Stimulated activated CD8-positive, alpha-beta memory T cell treated with anti-CD3 and anti-CD28 coated beads, Interleukin-15, amount 100 ng/mL, for 24 hours (primary cell): ENCODE measurements at places on chromosomes 7 and 10.

GRCh38 chr10:134247-135131 lies 766 bp upstream of the ZMYND11 start:
- DNase-seq: peak; percentile 21

DNA sequence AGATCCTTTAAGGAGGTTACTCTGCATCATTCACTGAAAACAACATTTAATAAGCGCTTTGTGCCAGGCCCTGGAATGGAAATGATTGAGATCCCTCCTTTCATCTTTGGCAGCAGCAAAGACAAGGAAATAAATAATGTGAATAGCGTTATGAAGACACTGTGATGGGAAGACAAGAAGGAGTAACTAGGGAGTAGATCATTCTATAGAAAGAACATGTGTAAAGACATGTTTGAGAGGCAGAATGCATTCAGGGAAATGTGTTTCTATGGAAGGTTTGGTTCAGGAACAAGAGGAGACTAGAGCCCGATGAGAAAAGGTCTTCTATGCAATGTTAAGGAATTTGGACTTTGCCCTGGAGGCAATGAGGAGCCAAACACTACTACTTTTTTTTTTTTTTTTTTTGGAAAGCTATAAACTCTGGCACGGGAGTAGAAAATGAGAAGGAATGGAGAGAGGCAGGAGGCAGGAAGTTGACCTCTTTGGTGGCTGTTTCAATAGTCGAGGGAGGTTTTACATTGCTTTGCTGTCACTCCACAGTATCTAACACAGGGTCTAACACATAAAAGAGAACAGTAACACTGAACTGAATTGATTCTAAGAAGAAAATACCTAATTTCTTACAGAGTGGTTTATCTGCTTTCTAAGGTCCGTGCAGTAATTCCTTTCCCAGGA lies 44.9 kb downstream of the SMURF1 start:
- no peak for DNase-seq

DNA sequence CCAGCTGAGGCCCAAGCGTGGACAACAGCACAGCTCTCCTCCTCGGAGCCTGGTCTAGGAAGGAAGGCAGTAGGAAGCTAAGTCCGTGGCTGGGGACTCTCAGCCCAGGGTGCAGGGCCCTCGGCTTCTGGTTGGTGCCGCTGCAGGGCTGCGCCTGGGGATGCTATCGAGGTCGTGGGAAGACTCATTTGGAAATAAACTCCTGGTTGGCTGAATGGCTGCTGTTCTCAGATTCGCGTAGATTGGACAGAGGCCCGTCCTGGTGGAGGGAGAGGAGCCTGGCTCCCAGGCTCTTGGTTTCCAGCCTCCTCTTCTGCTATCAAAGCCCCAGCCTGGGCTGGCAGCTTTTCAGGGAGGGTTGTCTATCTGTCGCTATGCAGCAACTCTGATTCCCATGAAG lies 152.6 kb upstream of the FZD8 start:
- no peak for DNase-seq

- no peak for DNase-seq
Observed at GRCh38 chr7:76515999-76516443, 5.7 kb downstream of the UPK3B start.

GRCh38 chr10:71697938-71698709 lies 21.5 kb downstream of the C10orf105 start:
- no peak for DNase-seq

GRCh38 chr10:125093199-125093973 lies 67.0 kb downstream of the CTBP2 start:
- DNase-seq: no peak

- no peak for DNase-seq
Observed at GRCh38 chr10:19532411-19532810, 283.8 kb upstream of the PLXDC2 start.

GRCh38 chr10:91788527-91788926 lies 9.7 kb upstream of the TNKS2 start:
- no peak for DNase-seq

DNA sequence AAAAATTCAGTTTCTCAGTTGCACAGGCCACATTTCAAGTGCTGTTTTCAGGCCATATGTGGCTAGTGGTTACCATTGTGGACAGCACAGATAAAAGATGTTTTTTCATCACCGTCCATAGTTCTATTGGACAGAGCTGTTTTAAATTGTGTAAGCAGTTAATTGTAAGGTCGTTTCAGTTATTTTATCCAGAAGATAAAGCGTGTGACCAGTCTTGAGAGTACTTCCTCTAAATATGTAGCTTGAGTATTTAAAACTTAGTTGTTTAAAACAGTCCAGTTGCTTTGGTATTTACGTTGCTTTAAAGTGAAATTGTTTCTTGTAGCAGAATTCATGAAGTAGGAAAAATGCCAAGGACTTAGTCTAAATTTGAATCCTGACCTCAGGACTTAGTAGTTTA lies 66.9 kb downstream of the ZNRF2 start:
- DNase-seq: no peak

GRCh38 chr7:41744161-41744560 lies 41.3 kb upstream of the INHBA start:
- DNase-seq: no peak

- DNase-seq: no peak
Observed at GRCh38 chr7:140526214-140526613, 46.9 kb upstream of the MKRN1 start.

DNA sequence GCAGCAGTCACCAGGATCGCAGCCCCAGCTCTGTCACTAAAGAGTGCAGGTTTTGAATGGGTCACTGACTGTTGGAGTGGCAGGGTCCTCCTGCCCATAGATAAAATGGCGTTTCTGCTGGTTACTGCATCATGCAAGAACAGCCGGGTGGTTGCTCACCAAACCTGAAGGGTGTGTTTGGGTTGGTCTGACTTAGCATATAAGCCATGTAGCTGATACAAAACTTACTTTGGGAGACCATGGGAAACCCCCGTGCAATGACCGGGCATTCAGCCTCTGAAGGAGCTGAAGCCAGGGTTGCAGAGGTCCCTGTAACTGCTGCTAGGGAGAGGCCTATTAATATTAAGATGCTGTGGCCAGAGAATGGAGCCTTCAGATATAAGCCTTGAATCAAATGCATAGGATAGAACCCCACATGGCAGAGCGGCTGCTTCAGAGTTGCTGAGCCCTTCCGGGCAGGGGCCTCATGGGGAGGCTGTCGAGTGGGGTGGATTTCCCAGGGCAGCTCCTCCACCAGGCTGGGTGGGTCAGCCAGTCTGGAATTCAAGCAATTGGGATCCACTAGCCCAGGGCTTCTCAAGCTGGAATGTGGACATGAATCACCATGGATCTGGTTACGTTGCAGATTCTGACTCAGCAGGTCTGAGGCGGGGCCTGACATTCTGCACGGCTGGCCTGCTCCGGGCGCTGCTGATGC lies 70.9 kb upstream of the CTBP2 start:
- no peak for DNase-seq

GRCh38 chr7:130226333-130226732 lies 18.7 kb downstream of the SSMEM1 start:
- DNase-seq: no peak

DNA sequence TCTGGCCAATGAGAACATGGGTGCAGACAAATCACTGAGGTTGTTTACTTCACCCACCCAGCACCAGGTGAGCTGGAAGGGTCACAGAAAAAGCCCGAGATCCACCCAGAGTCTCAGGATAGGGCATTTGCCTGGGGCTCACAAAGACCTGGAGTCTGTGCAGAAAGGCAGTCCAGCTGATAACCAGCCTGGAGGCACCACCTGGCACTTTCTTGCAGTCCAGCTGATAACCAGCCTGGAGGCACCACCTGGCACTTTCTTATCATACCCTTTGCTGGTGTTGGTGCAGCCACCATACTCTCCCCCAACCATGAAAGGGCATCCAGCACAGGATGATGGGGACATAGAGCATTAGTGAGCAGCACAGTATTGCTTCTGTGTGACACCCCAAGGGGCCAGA lies 104.1 kb downstream of the PPP1R3C start:
- DNase-seq: no peak
